ENCODE measurements at places on chromosomes 7 and 10. TPM values are rescaled to one million over a fixed set of nuclear protein-coding genes. Genes with fewer than 3 reads are reported as not detected.

DNA sequence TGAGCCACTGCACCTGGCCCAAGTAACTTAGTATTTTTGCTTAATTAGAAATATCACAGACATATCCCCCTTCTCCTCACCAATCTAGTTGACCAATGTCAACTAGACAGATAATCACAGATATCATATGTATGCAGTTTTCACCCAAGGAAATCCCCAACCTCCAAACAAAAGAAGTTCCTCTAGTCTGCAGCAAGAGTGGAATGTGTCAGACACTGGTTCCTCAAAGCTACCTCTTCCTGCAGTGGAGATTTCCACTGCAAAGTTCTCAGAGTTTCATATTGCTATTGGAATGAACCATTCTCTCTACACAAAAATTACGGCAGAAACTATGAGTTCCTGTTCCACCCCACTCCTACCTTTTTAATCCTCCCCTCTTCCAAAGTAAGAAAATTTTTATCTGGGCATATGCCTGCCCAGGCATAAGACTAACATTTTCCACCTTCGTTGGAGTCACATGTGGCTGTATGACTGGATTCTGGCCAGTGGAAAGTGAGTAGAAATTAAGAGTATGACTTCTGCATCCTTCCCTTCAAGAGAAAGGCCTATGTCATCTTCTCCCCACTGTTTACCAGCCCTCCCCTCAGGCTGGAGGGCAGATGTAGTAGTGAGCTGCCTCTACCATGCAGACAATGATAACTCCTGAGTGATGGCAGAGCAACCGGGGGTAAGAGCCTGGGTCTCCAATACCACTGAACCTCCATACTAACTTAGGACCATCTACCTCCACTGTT lies 103.0 kb downstream of the MYOF start:
- no peak for DNase-seq

Gene SKIDA1
- total RNA-seq: 1.6 TPM

GRCh38 chr10:64773357-64773756 lies 1252.2 kb downstream of the REEP3 start:
- DNase-seq: no peak

DNA sequence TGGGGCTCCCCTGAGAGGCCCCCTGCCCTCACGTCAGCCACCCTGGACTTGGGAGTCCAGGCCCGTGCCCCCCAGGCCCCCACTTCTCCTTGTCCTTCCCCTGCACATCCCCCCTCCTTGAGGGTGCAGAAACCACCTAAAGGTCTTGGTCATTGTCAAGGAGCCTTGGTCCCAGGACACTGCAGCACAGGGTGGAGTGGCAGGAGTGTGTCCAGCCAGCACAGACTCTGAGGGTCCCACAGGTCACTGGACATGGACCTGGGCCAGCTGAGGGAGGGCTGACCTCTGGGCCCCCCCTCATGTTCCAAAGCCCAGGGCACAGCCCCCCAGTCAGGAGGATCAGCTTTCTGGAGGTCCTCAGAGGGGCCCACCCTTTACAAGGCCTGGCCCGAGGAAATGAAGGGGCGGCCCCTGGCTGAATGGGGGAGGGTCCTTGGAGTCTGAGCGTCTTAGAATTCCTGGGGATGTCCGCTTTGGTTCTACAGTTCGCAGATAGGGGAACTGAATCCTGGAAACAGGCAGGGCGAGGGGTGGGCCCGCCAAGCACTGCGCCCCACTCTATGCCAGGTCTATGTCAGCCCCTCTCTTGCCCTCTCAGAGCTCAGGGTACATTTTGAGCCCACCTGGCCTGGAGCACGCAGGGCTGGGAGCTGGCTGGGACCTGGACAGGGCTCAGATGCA lies 54.0 kb downstream of the PWWP2B start:
- DNase-seq: no peak

Gene TDRD1
- not detected for total RNA-seq

Gene HOXA5
- total RNA-seq: 13.2 TPM

DNA sequence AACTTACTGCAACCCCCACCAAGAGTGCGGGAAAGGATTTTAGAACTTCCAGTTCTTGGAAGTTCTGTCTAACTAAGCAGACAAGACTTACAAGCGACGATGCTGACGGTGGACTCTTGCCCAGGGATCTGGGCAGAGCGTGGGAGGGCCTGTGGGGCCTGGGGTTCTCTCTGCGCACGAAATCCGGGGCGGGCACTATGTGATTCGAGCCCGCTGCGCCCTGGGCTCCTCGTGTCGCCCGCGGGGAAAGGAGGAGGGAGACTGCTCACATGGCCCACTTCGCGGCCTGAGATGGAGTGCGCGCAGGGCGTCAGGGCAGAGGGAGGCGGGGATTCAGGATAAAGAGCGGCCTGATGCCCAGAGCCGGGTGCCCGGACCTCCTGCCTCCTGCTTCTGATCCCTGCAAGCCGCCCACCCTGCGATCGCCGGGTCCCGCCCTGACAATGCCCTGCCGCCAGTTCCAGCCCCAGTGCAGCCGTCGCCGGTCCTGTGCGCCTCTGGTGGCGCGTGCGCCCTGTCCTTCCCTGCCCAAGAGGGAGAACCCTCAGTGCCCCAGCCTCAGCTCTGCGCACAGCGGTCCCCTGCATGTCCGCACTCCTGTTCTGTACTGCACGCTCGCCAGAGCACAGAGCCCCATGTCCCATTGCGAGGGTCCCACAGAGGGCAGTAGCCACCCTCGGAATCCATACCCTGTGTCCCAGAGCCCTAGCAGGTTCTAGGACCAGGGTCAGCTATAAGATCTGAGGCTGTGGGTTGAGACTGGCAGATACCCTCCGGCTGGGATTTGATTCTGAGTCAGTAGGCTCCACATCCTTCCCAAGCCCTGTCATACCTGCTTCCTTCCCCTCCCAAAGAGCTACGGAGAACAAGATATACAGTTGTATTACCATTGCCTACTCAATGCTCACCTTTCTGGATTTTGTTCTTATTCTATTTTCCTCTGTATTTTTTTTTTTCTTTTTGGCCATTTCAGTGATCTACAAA lies 99.4 kb upstream of the TMEM106B start:
- DNase-seq: no peak

DNA sequence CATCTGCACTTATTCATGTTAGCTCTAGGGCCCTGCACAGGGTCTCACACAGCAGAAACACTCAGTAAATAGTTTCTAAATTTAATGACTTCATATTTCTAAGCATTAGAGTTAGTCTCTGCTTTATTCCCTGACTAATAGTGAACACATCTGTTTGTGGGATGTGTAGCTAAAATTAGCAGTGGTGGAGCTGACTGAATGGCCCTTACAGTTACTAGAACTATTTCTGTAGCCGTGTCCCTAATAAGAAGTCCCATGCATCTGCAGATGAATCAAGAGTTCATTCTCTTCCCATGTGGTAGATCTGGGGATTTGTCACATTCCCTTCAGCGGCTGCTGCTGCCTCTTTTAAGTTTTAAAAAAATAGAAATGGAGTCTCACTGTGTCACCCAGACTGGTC lies 11.7 kb downstream of the MAP3K8 start:
- DNase-seq: no peak

DNA sequence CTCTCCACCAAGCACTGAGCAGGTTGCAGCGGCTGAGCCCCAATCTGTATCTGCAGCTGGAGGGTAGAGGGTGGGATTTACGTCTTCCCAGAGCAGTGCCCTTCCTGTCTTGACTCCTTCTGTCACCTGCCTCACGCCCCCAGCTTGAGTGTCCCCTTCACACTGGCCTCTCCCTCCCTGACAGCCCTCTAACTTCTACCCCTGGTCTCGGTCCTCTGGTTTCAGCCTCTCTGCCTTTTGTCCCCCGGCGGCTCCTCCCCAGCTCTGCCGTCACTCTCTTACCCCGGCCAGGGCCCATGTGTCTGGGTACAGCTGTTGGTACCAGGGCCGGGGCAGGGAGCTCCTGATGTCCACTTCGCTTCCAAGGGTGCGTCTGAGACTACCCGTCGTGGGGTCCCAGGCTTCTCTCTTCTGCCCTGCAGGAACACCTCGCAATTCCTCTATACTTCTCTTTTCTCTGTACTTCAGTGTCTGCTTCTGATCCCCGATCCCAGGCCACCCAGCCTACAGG lies 654 bp downstream of the MUC3A start:
- no peak for DNase-seq

Gene TCTN3
- total RNA-seq: 18.3 TPM

Gene PIK3CG
- total RNA-seq: 1.3 TPM

GRCh38 chr10:131843881-131844284 lies 56.9 kb upstream of the PPP2R2D start:
- DNase-seq: no peak

Gene PRF1
- 0.34 TPM for total RNA-seq

DNA sequence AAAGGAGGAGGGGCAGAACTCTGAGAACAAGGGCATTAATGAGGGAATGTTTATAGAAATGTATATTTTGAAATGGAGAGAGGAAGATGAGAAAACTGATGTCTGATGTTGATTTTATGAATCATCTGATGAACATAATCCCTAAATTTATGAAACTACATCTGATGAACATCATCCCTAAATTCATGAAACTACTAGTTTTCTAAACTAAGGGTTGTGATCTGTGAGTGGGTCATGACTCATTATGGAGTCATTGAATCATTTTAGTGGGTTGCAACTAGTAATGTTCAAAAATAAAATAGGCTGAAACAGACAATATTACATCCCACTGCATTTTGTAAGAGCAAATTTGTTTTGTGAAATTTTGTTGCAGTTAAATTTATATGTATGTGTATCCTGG lies 442.6 kb upstream of the TEX47 start:
- DNase-seq: no peak

- no peak for DNase-seq
Observed at GRCh38 chr7:97004247-97005182, 838 bp upstream of the DLX6 start.

- no peak for DNase-seq
Observed at GRCh38 chr7:51187941-51188340, 128.7 kb downstream of the COBL start.

DNA sequence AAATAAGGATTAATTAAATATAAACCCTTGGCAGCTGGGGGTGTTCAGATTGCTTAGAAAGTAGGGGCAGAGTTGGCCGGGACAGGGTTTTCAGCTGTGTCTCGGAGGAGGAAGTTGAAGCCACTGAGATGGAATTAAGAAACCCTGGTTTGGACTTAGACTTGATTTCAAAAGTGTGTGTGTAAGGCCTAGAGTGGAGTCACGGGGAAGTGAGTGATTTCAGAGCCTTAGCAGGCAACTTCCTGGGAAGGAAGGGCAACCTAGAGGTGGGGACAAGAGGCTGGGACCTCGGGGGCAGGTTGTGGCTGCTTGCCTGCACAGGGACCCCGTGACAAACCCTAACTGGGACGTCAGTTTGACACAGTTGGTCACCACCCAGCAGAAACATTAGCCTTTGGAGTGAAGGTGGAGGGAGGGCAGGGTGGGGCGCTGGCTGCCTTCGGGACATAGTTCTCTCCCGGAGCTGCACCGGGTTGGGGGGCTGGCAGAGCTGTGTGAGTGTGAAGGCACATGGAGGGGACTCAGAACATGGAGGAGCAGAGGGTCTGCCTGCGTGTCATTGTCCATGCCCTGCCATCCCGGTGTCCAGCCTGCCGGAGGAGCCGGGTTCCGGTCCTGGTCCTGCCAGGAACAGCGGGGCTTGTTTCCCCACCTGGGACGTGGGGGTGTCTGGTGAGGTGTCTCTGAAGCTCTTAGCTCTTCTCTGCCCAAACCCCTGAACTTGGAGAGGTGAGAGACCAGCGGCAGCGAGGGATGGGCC lies 1.8 kb downstream of the BRI3 start:
- no peak for DNase-seq

- no peak for DNase-seq
Observed at GRCh38 chr7:119123326-119123725, 898.8 kb downstream of the ANKRD7 start.

Gene DGKI
- total RNA-seq: 1.8 TPM
